ENCODE measurements at places on chromosomes 7 and 10.

DNA sequence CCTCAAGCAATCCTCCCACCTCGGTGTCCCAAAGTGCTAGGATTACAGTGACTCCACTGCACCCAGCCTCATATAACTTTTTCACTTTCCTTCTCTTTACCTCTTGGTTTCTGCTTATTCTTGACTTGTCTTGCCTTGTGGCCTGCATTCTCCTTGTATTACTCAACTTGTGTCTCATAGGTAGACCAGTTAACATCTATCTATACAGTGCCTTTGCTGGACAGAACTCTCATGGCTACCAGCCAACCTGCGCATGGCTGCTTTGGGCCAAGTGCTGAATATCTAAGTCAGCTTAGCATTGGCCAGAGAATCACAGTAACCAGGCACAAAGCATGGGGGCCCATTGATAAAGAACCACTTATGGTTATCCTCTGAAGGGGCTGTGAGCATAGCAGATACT lies 42.6 kb upstream of the ZNRF2 start:
- no peak for DNase-seq

GRCh38 chr7:143395187-143396149 lies 13.2 kb downstream of the EPHA1 start:
- DNase-seq = no peak

- no peak for DNase-seq
Measured at GRCh38 chr7:92723205-92723604, 113.2 kb downstream of the CDK6 start.

- peak; percentile 75 for DNase-seq
Measured at GRCh38 chr7:80918909-80919721, at the start of gene SEMA3C. Gene SEMA3C (minus strand): TSS chr7:80919051. CDS start chr7:80916781, 2,270 bp downstream.

- DNase-seq = no peak
Measured at GRCh38 chr10:75531571-75532031, 100.2 kb downstream of the LRMDA start.

DNA sequence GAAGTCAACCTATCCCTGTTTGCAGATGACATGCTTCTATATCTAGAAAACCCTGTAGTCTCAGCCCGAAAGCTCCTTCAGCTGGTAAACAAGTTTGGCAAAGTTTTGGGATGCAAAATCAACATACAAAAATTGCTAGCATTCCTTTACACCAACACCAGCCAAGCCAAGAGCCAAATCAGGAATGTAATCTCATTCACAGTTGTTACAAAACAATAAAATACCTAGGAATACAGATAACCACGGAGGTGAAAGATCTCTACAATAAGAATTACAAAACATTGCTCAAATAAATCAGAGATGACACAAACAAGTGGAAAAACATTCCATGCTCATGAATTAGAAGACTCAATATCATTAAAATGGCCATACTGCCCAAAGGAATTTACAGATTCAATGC lies 50.4 kb upstream of the ZNF365 start:
- DNase-seq = peak; percentile 19

DNA sequence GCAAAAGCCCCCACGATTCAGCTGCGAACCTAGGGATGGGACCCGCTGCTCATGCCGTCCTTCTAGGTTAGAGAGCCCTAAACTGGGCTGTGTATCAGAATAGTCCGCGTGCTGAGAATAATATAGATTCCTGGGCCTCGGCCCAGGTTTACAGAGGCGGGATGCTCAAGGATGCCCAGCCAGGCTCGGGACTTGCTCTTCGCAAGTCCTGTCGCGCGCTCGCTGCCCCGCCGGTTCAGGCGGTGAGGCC lies 266 bp upstream of the STMP1 start:
- DNase-seq = no peak

GRCh38 chr7:64640504-64640903 lies 25.4 kb upstream of the ZNF107 start:
- no peak for DNase-seq

DNA sequence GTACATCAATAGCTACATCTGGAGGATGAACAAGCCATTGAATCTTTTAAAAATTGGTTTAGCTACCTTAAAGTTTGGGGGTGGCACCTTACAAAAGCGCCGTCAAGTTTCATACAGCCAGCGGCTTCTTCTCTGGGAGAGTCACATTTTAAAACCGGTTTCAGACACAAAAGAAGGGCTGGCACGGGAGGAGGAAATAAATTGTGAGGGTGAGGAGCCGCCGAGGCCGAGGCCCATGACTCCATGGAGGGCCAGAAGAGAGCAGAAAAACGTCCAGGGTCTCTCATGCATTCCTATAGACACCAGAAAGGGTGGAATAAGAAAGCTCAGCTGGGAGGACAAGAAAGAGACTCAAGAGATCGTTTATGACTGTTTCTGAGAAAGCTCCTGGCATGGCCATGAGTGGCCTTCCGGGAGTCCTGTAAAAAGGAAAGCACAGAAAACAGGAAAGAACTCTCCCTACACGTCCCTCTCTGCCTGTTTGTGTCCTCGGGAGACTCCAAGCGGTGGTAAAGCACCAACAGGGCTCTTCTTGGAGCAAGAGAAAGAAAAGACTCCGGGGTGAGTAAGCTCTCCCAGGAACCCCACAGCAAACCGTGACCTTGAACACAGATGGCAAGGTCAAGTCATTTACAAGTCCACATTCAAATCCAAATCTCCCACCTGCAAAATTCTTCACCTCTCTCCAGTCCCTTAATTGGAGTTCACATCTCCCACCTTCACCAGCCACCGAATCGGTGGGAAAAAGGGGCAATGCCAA lies 1.8 kb downstream of the FRAT2 start:
- DNase-seq = peak; percentile 41

GRCh38 chr7:40009301-40009700 lies 59.2 kb downstream of the CDK13 start:
- no peak for DNase-seq

GRCh38 chr10:58475322-58476277 lies 37.1 kb upstream of the BICC1 start:
- DNase-seq = peak; percentile 47

DNA sequence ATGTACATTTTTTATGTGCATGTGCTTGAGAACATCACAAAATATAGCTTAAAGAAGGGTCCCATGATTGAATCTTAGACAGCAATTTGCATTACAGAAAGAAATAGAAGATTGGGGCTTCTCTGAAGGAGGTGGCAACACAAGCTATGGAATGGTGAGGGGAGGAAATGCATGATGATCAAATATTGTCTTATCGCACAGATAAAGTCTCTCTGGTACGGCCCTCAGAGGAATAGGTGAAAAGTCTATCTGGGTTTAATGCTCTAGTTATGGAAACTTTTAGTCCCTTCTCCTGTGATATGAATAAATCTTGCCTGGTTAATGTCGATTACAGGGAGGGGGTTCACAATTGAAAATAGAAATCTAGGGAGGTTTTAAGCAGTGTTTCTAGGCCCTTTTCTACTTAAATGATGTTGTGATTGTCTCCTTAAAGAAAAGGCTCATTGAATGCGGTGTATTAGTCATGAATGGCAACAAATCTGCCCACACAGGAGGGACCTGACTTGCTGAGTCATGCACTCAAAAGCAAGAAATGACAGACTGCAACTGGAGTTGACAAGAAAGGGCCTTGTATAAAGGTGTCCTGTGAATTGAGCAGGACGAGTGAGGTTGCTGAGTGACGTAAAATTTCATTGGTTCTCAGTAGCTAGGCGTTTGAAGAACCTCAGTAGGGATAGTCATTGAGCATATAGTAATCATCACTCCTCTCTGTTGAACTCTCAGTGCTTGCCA lies 133.4 kb upstream of the CSTF2T start:
- no peak for DNase-seq

- DNase-seq = no peak
Measured at GRCh38 chr7:15245831-15246230, 316.0 kb downstream of the AGMO start.

DNA sequence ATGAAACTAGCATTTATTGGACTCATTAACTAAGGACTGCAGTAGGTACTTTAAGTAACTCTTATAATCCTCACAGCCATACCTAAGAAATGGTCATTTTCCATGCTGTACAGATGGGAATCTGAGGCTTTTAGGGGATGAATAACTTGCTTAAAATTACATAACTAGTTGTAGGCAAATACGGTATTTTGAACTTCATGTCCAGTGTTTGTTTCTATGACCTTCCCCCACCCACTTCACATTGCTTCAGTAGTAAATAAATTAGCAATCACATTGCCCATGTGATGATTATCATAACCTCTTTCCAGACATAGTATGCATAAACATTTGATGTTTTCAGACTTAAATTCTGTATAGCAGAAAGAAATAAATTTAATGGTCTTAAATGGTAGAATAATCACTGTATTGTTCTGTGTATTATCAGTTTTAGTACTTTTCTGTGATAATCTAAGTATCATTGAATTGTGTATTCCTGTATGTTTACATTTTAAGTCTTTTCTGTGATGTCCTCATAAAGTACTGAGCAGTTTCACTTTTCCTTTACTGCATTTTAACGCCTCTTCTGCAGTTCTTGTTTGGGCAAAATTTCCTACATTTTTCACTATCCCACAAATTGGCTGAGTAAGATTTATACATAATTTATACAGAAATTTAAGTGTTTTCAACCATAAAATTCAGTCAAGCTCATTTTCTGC lies 48.3 kb downstream of the ANKIB1 start:
- no peak for DNase-seq

- no peak for DNase-seq
Measured at GRCh38 chr7:11193131-11193867, 219.6 kb downstream of the PHF14 start.

- no peak for DNase-seq
Measured at GRCh38 chr10:4830551-4830950, 4.5 kb downstream of the AKR1E2 start.

GRCh38 chr7:44524811-44525388 lies 16.2 kb downstream of the NPC1L1 start:
- no peak for DNase-seq

DNA sequence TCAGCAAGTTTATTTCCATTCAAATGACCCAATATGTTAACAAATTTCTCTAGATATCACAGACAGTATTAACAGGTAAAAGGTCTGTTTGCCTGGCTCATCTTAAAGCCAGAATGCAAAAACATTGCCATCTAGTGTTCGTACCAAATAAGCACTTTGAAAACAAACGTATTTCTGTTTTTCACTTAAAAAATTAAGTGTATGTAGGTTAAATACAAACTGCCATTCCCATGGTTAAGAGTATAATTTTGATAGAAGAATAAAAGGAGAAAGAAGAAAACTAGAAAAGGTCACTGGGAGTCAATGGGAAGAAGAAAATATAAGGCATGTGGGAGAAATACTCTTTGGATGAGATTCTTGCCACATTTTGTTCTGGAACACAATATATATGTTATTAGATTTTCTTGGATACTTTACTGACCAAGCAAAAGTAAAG lies 51.0 kb downstream of the ORC5 start:
- DNase-seq = no peak

- no peak for DNase-seq
Measured at GRCh38 chr7:150717814-150718420, 1.5 kb downstream of the GIMAP1 start.

DNA sequence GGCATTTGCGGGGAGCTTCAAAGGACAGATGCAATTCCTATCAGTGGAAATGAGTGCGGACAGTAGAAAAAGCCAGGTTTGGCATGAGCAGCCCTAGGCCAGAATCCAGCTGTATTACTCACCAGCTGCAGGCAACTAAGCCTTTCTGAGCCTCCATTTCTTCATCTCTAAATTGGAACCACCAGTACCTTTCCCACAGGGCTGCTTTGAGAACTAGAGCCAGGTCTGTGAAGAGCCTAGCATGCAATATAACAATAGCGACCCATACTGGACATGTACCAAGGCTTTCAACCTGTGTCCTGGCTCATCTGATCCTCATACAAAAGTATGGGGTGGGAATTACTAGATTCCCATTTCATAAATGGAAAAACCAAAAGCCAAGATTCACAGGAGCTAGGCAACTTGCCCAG lies 101.0 kb downstream of the GSAP start:
- no peak for DNase-seq

GRCh38 chr10:11881030-11881476 lies 57.9 kb downstream of the PROSER2 start:
- DNase-seq = no peak

DNA sequence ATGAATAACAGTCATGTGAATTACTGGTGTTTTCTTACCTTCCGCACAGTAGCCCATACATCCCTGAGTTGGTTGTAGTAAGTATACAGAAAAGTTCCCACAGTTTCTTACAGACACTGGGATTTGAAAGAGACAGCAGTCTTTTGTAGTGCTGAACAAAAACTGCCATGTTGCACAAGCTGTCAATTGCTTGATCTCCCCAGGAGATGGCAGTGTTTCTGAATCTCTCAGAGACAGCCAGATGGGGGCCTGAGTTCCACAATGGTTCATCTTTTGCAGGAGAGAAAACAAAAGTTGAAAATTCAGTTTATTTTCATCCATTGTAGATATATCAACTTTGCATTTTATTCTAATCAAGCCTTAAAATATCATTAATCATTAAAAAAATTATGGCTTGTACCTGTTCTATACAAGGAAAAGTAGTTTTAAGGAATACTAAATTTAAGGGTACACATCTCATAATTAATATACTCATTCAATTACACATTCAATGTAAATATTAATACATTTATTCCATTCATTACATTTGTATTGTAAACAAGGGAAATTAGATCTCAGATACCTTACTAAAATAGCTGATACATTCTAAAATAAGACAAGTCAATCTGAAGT lies 14.5 kb downstream of the VWDE start:
- DNase-seq = peak; percentile 5
